ENCODE measurements at places on chromosomes 11 and 22.

DNA sequence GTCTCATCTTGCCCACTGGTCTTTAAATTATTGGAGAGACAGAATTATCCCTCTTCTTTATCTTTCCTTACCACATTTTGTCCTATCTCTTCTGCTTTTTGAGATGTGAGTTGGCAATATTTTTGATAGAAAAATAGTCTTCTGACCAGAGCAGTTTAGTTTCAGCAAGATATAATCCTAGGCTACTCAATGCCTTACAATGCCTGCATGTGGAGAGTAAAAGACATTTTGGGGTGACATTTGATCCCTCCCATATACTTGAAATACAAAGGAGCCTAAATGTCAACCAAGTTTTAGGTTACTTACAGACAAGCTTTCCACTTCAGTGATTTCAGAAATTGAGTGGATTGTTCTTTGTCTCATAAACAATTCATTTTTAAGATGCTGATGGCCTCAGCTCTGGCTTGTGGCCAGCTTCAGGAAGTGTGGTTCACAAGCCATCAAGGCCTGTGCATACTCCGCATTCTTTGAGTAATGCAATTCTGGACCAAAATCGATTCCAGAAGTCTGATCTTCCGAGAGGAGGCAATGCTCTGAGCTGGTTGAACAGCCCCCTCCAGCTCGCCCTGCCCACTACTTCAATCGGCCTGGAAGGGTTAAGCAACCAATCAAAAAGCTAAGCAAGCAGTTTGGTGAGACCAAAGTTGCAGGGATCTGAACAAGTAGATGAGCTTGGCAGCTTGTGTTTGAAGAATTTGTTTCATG is 274.4 kb downstream of the BLID start:
- peak; percentile 51 for DNase-seq

GRCh38 chr22:49404576-49405241 is 423.0 kb downstream of the BRD1 start:
- DNase-seq = no peak

DNA sequence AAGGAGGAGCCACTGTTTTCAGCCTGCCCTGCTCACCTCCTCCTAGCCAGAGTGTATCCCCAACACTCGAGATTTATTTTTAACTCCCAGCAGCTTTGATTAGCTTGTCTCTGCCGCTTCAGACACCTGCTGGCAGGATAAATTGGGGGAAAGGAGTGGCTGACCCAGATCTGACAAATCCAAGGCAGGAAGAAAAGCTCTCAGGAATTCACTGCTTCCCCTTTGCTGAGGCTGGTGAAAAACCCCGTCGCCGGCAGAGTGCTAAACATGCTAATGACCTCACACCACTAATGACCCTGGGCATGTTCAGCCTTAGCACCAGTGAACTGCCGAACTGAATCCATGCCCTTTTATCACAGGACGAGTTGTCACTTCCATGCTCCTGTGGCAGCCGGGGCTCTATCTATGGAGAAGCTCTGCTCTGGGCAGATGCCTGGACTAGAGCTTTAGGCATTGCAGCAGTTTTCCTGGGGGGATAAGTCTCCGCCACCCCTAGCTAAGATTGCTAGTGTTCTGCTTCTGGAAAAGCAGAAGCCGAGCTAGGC is 52.2 kb downstream of the FEZ1 start:
- no peak for DNase-seq

DNA sequence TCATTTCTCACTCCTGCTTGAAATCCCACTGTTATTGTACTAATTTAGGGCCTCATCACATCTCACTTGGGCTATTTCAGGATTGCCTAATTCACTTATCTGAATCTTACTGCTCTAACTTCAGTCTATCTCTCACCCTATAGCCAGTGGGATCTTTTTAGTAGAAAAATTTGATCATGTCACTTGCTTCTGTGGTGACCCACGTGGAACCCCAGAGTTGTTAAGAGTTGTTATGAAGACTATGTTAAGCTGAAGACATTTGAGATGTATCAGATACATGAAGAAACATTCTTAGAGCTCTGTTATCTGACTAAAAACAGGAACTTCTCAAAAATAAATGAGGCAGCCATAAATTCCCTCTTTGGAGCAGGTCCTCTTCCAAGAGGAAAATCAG is 1375.6 kb upstream of the TENM4 start:
- no peak for DNase-seq

DNA sequence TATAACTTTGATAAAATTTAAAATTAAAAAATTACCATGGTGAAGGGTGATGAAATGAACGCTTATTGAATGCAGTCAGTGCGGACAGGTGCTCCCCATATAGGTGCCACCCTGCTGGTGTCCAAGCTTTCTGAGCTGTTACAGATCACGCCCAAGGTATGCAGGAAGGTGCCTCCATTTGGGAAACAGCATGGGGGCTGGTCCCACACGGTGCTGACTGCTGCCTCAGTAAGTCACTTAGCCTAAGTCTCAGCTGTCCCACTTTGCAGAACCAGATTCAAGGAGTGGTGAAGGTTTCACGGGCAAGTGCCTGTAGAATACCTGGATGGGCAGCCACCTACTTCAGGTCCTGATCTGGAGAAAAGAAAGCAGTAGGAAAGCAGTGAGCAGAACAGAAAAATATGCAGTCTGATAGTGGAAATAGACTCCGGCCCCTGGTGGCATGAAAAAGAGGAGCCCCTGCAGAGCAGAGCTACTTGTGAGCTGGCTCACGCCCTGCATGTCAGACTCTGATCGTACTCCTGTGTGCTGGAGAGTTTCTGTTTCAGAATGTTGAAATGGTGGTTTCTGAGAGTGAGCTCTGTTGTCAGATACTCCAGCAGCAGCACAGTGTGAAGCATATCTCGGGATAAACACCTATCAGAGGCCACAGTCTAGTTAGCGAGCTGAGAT is 33.2 kb downstream of the ADORA2A start:
- no peak for DNase-seq

DNA sequence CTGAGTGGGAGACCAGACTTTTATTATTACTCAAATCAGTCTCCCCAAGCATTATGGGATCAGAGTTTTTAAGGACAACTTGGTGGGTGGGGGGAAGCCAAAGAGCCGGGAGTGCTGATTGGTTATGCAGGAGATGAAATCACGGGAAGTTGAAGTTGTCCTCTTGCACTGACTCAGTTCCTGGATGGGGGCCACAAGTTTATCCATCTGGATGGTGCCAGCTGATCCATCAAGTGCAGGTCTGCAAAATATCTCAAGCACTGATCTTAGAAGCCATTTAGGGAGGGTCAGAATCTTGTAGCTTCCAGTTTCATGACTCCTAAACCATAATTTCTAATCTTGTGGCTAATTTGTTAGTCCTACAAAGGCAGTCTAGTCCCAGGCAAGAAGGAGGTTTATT is 53.5 kb upstream of the LMO1 start:
- DNase-seq = no peak

- no peak for DNase-seq
Observed at GRCh38 chr11:78228467-78228866, 39.7 kb downstream of the USP35 start.

GRCh38 chr22:35074583-35074982 is 8.6 kb downstream of the ISX start:
- DNase-seq = no peak
